ENCODE measurements at places on chromosomes 3 and 15.

DNA sequence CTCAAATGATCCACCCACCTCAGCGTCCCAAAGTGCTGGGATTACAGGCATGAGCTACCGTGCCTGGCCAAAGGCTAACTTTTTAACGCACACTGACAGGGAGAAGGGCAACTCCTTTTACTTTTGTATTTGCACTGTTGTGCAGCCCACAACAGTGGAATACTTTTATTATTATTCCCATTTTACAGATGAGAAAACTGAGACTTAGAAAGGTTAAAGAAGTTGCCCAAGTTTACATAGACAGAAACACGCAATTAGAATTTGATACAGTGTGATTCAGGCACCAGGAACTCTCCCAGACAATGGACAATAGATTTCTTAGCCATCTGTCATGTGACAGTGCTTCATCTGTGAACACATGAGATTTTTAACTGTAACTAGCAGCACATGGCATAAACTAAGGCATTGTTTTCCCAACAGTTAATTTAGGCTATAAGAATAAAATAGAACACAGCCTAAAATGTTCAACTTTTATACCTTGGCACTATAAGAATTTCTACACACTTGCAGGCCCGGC is 18.8 kb downstream of the STAG1 start:
- no peak for DNase-seq

DNA sequence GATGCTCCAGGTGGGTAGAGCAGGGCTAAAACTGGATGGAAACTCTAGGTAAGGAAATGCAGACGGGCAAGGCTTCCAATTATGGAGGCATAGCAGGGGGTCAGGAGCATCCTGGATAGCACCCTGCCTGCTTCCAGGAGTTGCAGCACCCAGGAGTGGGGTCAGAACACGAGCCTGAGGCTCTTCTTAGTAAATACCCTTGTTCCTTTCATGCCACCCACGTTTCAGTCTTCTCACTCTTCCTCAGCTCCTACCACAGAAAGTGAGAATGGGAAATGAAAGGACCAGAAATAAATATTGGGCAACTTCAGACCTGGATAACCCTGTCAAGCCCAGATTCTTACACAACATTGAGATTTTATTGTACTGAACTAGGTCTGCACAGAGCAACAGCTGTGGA is 16.4 kb downstream of the CCR1 start:
- no peak for DNase-seq

DNA sequence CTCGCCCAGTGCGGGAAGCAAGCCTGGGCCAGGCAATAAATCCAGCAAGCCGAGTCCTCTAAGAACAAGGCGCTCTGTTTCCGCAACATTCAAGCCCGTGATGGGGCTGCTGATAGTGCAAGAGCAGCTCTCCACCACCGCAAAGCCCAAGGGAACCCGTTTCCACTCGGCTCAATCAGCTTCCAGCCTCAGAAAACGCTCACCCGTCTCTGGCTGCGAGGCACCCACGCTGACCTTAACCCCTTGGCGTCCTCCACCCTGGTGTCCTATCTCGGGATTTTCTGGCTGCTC is 17.8 kb downstream of the SPATA12 start:
- peak; percentile 23 for DNase-seq

DNA sequence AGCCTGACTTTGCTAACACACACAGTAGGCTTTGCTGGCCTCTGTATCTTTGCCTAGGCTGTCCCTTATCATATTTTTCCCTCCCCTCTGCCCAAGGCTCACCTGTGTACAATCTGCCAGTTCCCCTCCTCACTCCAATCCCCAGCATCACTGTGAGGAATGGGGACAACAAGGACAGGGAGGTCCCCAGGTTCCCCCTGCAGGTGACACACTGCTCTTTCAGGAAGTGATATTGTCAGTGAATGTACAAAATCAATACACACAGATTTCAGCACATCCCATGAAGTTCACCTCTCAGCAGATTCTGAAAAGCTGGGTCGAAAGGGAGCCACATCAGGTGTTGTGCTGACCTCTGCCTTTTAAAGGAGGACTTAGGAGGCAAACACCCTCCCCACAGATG is 177.5 kb downstream of the RAB11A start:
- DNase-seq, result no peak

DNA sequence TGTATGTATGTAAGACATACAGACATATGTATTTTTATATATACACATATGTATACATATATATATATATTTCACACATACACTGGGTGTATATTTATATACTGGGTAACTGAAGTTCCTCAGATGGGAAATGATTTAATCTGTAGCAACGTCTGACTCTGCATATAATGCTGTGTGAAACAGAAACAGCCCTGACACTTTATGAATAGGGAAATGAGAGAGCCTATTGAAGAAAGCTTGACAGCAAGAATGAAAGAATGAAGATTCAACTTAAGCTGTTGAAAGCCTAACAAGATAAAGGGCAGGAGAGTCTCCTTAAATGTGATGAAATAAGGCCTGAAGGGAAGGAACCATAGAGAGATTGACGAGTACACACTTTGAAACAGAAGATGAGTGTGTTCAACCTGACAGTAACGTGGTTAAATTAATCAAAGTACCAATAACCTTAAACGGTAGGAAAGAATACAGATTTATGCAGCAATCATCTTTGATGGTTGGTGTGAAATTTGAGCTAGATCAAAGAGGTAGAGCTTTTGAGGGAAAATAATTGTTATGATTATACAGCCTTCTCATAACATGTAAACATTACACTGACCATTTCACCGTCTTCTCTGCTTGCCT is 169.9 kb downstream of the MECOM start:
- no peak for DNase-seq

DNA sequence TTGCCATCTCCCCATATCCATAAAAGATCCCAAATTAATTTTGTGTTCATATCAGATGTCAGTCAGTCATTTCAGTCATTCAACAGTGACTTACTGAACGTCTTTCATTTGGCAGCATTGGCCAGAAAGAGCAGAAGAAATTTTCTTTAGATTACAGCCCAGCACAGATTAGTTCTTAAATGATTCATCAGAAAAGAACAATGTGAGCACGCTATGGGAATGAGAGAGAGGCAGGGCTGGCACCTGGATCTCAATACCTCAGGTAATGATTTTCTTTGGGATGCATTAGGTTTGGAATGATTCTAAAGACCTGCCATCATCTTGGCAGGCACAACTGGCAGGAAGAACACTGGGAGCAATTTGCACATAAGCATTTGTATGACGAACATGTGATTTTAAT is 41.6 kb downstream of the FBN1 start:
- no peak for DNase-seq

- no peak for DNase-seq
Observed at GRCh38 chr3:13792512-13793371, 87.1 kb downstream of the WNT7A start.

GRCh38 chr3:41075975-41076374 is 123.3 kb upstream of the CTNNB1 start:
- no peak for DNase-seq

- peak; percentile 28 for DNase-seq
Observed at GRCh38 chr15:100114100-100114499, 227.7 kb downstream of the ADAMTS17 start.

DNA sequence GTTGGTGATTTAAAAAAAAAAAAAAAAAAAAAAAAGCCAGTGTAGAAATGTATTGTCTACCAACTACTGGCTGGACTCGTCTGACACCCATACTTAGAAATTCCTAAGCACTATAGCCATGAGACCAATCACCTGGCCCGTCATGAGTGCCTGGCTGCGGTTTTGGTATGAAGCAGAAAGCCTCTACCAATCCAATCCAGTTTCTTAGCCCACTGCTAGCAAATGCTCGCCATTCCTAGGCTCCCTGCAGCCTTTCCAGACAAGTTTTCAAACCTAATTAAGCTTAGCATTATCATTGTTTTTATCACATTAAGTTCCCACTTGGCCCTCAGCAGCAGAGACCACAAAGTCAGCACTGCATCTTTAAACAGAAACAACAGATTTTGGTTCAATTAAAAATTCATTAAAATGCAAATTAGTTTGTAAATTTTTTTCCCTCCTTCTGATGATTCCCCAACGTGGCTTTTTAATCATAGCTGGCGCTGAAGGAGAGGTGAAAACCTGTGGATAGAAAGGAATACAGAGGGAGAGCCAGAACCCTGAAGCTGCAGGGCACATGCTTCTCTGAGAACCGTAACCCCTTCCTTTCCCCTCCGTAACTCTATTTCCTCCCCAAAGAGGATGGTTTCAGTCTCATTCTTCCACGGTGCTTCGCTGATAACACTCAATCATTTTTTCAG is 32.2 kb upstream of the ST8SIA2 start:
- no peak for DNase-seq

GRCh38 chr15:96213045-96213444 is 117.5 kb upstream of the NR2F2 start:
- DNase-seq, result no peak

DNA sequence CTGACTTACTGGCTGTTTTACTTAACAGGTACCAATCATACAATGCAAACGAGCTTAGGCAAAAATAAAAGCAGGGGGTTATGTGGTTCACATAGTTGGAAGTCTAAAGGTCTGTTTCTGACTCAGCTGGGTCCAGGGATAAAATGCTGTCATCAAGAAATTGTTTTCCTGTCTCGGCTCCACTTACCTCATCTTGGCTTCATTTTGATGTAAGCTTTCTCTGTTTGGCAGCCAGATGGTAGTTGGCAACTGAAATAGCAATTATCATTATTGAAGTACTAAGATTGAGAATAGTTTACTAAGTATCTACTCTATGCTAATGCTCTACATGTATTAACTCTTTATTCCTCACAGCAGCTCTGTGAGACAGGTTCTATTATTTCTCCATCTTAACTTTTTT is 36.8 kb upstream of the CNTN3 start:
- DNase-seq, result peak; percentile 32

DNA sequence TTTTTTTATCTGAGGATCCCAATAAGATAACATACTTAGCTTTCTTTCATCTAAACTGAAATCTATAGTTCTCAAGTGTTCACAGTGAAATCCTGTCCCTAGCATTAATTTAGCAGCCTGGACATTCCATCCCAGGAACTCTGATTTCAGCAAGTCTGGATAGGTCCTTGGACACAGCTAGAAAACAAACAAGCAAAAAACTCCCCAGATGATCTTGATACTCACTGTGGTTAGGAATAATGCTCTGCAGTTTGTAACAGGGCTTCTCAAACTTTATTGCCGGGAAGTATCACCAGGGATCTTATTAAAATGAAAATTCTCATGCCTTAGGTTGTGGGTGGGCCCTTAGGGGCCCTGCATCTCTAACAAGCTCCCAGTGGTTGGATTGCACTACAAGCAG is 24.3 kb downstream of the THBS1 start:
- DNase-seq, result no peak

- DNase-seq, result no peak
Observed at GRCh38 chr3:52524752-52525679, 8.6 kb downstream of the NT5DC2 start.

DNA sequence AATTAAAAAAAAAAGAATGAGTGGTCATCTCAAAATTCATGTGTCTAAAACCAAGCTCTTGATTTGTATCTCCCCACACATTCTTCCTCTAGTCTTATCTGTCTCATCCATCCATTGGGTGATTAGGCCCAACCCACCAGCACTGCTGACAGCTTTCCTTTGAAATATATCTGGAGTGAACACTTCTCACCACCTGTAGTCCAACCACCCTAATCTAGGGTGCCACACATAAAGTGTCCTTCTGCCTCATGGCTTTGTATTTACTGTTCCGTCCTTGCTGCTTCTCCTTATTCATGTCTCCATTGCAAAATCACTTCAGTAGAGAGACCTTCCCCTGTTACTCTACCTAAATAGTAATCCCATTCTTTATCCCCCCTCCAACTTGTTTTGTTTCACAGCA is 82.4 kb upstream of the PTX3 start:
- DNase-seq, result no peak

GRCh38 chr3:105448338-105448982 is 81.8 kb downstream of the ALCAM start:
- DNase-seq, result no peak

DNA sequence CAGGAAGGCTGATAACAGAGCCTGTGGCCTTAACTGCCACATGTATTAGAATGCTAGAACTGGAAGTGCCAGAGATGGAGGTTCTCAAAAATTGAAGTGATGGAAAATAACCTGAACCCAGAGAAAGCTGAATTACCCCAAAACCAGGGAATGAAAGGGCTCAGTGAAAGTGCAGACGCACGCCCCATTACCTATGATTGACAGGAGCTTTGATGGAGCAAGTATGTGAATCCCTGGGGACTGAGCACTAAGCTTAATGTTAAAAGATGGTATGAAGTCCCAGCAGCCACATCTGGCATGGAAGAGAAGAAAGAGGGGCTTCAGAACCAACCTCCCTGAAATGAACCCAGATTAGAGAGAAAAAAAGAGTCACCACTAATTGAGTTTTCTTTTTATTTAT is 118.4 kb upstream of the FHIT start:
- no peak for DNase-seq

- DNase-seq, result peak; percentile 51
Observed at GRCh38 chr15:69298697-69299441, at the start of gene PAQR5. TSS of gene PAQR5 (plus strand) at chr15:69298912. CDS start at chr15:69360081, 61,169 bp downstream.

GRCh38 chr3:187624588-187624987 is 45.6 kb downstream of the SST start:
- peak; percentile 3 for DNase-seq

DNA sequence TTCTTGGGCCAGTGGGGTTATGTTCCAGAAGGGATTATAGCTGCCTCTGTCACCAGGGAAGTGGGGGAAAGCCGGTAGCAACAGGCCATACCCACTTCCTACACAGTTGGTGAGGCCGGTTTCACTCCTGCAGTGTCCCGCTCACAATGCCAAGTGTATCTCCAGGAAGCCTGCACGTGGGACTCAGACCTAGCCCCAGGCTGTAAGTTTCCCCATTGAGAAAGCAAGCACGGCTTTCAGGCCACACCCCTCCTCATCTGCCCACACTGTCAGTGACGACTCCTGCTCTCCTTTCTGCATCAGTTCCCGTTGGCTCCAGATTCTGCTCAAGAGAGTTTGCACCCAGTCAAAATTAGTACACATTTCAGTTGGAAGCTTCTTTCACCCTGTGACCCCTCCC is 51.6 kb upstream of the CPOX start:
- DNase-seq, result no peak

DNA sequence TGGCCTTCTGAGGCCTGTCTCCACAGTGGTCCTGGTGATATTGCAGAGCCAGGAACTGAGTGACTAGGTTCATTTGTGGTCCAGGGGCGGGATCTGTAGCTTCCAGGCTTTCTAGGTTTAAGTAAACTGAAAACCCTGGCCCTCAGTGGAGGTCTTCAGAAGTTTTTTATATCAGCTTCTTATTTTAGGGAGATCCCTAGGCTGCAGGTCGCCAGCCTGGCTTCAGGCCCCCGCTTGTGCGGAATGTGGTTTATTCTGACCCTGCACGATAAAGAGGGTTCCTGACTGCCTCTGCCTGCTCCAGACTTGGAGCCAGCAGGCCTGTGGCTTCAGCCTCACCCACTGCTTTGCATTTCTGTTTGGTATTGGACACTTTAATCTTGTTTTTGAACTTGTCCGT is 133.9 kb upstream of the PLXNA1 start:
- no peak for DNase-seq

DNA sequence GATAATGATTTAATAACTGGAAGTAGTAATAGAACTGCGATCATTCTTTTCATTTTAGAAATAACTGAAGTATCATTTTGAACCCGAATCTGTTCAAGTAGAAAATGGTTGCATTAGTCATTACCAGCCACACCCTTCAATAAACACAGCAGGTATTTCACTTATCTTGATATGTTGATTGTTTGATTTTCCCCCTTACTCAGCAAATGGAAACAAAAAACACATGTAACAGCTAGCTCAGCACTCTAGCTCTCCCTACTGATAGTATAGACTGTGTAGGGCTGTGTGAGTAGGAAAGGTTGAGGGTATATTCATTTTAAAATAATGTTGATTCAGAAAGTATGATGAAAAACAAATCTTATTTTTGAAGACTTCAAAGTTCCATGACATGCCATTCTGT is 1.1 kb upstream of the GPR149 start:
- DNase-seq, result no peak
